Stimulated activated CD8-positive, alpha-beta memory T cell treated with anti-CD3 and anti-CD28 coated beads, Interleukin-12 subunit alpha, Interleukin-12 subunit beta, amount 100 ng/mL, for 4 hours (primary cell): ENCODE measurements at places on chromosomes 1 and 21.

GRCh38 chr1:177998696-177999631 is 29.1 kb upstream of the SEC16B start:
- no peak for DNase-seq

DNA sequence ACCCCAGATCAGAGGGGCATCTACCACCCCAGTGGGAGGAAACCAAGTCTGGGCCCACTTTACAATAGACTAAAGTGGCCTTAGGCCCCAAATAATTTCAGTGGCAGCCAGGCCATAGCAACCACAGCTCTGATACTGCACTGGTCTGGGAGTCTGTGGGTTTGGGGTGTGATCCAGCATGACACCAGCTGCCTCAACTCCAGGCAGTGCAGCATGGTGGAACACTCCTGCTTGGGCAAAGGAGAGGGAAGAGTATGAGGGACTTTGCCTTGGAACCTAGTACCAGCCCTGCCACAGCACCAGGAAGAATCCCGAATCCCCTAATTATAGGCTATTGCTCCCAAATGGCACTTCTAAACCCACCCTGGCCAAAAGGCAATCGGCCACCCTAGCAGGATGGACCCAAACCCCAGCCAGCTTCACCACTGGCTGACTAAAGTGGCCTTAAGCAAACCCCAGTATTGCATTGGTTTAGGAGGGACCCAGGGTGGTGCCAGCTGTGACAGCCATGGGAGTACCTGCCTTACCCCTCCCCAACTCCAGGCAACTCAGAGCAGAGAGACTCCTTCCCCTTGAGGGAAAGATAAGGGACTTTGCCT is 47.1 kb downstream of the PACC1 start:
- DNase-seq, result no peak

DNA sequence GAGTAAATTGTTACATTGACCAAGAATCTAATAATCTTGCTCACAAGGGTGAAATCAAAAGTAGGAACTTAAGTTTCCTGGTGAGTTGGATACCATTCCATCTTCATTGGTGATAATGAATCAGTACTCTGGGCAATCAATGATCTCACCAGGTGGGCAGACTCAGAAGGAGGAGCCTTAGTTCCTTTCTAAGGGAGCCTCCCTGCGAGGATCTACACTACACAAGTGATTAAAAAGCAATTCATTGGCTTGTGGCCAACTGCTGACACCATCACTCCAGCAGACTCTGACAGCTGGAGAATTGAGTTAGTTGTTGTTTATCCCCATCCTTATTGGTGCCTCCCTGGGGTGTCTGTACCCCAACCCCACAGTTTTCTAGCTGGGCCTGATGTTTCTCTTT is 84.1 kb upstream of the VANGL1 start:
- no peak for DNase-seq

DNA sequence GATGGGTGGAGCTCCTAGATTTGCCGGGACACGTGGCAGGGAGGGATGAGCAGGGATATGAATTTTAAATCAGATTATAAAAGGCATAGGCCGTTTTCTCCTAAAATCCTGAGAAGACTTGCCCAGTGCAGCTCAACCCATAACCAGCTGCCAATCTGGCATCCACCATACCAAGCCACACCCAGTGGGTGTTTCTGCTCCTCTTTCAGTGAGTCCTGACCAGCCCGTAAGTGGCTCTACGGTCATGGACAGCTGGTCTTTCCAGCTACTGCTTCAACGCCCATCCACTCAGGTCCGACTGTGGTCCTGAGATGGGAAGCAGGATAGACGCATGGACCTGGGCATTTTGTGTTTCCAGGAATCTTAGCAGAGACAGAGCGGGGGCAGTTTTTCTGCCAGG is 107.2 kb downstream of the LAMC2 start:
- DNase-seq, result no peak

DNA sequence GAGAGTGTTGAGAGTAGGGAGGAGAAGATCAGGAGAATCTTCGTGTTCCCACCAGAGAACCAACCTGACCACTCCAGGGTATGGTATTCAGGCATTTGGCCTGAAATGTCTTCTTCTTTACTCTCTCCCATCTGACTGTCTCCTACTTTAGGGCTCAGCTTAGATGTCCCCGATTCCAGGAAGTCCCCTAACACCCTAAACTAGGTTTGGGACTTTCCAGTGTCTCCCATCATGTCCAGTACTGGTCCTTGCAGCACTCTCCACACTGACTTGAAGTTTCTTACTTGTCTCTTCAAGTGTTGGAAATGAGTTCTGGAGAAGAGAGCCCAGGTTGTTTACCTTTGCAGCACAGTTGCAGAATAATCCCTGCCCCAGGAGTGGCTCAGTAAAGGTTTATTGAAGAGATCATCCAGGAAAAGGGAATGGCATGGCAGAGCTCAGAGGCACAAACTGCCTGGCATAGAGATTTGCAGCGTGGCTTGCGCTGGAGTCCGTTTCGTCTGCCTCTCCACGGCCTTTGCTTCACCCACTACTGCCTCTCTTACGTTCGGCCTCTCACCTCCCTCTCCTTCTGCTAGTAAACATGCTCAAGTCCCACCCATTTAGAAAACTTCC is 6.2 kb upstream of the ELK4 start:
- DNase-seq, result no peak

DNA sequence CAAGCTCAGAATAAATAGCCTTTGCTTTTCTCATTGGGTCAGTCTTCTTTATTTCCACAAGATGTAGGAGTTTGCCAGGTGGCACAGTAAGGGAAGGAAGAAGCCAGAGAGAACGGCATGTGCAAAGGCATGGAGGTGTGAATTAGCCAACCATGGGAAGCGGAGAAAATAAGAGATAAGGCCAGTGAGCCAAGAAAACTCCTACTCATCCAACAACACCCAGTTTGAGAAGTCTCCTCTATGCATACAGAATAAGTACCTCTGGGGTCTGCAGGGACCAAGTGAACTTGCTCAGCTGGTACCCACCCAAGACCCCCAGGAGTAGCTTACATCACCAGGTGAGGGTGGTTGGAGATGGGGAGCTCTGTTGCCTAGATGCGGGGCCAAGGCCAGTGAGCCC is 66.7 kb downstream of the TAS1R2 start:
- DNase-seq, result no peak

GRCh38 chr1:43348809-43349593 is 9.8 kb upstream of the CDC20 start:
- peak; percentile 28 for DNase-seq

- DNase-seq, result no peak
These were observed 126.6 kb upstream of the BEND5 start for GRCh38 chr1:48903291-48903690.

DNA sequence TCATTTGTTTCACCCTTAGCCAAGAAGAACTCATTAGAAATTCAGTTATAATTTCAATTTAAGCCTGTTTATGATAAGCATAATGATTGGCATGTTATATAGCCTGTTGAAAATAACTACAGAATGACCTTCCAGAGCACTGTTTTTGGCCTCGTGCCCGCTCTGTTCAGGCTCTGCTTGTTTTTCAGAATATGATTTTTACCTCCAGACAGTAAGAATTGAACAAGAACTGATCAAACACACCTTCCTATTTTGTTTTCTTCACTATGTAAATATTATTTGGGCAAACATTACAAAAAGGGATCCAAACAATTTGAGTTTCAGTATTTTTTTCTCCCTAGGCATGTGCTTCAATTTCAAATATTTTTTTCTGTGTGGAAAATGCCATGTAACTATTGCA is 48.1 kb upstream of the ANGPTL1 start:
- DNase-seq, result no peak

- DNase-seq, result no peak
These were observed 2.4 kb downstream of the BEST4 start for GRCh38 chr1:44785501-44786137.
